Cerebellum (tissue), 4 donors: ENCODE measurements at places on chromosomes 7 and 10. TPM values are rescaled to one million over a fixed set of nuclear protein-coding genes. Genes with fewer than 3 reads are reported as not detected.

GRCh38 chr10:65949526-65949925, 976.3 kb upstream of the LRRTM3 start:
- no peak for DNase-seq

DNA sequence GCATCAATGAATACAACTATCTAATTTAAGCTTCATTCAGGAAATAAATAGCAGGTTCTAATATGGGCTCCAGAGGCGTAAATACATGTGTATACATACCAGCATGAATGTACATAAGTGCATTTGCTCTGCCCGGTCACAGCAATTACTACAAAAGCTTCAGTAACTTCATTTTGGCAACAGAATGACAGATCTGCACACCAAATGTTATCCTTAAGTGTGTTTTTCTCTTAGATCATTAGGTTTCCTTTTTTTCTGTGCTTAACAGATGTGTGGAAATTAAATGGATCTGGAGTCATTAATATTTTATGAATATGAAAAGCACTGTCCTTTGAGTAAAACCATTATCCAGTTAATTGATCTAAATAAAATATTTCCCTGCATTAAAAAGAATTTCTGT, 159.0 kb upstream of the MEOX2 start:
- no peak for DNase-seq

DNA sequence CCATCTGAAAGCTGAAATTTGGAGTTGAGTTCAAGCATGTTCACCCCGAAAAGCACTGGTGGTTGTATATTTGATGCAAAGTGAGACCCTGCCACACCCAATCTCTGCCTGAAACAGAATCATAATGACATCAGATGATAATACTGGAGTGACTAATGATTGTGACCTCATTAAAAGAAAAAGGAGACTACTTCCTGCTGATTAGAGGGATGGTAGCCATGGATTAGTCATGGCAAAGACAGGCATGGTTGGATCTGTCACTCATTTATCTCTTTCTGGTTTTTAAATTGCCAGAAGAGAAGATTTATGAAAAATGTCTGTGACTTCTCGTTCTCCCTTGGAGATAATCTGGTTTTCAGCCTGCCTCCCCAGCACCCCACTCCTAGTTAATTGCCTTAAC, 101.2 kb downstream of the BAMBI start:
- no peak for DNase-seq

DNA sequence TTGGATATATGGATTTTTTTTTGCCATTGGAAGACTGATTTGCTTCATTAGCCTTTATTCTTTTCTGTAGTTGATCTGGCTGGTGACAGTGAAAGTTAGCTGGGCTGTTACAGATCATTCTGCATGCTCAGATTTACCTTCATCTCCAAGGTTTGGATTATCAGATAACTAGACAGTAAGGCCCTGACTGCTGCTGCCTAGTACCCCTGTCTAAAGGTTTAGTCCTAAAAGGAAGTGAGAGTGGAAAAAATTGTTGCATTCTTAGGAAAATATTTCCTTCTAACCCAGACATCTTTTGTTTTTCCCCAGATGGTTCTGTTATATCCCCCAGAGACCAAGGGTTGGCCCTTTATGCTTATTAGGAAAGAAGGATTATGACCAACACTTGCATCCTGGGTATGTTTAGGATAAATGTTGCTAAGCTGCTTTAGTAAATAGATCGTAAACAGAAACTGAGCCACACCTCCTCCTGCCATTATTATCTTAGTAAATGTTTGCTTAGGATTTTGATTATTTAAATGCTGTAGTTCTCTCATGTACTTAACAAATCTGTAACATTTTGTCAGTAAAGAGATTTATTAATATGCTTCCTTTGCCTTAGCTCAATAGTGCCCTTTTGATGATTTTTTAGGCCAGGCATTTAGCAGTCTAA, 44.4 kb downstream of the MCU start:
- DNase-seq, result no peak

DNA sequence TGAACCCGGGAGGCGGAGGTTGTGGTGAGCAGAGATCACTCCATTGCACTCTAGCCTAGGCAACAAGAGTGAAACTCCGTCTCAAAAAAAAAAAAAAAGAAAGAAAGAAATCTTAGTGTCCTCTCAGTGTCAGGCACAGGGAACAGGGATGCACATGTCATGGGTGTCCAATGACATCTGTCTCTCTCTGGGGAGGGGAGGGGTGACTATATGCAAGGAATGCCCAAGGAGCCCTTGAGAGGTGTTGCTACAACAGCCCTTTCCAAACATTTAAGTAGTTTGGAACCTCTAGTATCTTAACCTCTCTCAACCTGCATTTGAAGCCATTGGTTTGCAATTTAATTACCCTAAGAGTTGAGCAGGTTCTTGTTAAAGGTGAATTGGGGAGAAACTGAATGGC, 28.9 kb downstream of the PDLIM1 start:
- DNase-seq, result no peak

GRCh38 chr7:45579391-45579801, 5.2 kb downstream of the ADCY1 start:
- DNase-seq, result peak; percentile 64

- peak; percentile 5 for DNase-seq
These were observed 220.2 kb downstream of the DGKI start for GRCh38 chr7:137626469-137627067.

Gene NUPR2
- total RNA-seq, result 0.82 TPM

DNA sequence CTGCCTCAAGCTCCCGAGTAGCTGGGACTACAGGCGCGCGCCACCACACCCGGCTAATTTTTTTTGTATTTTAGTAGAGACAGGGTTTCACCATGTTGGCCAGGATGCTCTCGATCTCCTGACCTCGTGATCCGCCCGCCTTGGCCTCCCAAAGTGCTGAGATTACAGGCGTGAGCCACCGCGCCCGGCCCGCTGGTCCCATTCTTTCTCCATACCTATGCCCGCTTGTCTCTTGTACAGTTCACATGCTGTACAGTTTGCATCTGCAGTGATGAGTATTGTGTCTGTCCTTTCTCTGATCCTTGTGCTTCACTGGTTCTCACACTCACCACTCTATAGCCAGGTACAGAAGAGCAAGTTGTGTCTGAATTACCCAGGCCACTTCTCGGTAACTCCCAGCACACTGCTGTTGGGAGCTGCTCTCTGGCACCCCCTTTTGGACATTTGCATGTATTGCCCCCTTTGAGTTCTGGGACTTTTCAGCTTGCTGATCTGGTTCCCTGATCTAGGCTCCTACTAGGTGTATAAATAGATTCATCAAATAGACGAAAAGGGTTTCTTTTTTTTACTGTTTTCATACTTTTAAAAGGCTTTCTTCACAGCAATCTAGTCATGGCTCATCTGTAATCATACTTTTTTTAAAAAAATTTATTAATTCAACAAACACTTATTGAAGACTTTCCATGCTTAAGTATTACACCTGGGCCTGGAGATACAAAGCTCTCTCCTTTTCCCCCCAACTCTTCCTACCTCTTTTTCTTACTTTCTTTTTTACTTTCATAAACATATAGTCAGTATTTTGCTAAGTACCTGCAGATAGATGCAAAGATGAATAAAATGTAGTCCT, 53.5 kb downstream of the AOAH start:
- DNase-seq, result peak; percentile 51

DNA sequence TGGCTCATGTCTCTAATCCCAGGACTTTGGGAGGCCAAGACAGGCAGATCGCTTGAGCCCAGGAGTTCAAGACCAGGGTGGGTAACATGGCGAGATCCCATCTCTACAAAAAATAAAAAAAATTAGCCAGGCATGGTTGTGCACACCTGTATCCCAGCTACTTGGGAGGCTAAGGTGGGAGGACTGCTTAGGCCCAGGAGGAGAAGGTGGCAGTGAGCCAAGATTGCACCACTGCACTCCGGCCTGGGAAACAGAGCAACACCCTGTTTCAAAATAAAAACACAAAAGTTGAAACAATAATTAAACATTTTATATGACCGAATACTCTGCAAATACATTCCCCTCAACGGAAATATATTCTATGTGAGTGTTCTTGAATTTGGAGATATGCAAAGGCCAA, 40.3 kb downstream of the JMJD1C start:
- no peak for DNase-seq

DNA sequence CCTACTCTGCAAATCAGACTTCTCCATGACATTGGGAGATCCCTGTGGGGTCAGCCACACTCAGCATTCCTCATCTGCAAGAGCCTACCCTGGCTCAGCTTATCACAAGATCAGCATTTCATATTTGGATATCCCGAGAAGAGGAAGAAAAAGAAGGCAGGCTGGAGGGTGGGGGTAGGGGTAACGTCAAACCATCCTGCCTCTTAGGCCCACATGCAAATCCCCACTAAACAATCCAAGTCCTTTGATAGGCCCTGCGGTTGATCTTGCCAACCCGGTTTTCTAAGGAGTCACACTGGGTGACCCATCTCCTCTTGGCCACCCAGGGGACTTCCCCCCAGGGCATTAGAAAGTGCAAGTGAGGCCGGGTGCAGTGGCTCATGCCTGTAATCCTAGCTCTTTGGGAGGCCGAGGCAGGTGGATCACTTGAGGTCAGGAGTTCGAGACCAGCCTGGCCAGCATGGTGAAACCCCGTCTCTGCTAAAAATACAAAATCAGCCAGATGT, 128.0 kb upstream of the CALN1 start:
- no peak for DNase-seq

GRCh38 chr7:44348300-44348699, 22.9 kb upstream of the CAMK2B start:
- DNase-seq, result no peak
